CD4-positive, alpha-beta T cell treated with Interleukin-1 beta for 1 hour (primary cell): ENCODE measurements at places on chromosomes 2 and 18.

DNA sequence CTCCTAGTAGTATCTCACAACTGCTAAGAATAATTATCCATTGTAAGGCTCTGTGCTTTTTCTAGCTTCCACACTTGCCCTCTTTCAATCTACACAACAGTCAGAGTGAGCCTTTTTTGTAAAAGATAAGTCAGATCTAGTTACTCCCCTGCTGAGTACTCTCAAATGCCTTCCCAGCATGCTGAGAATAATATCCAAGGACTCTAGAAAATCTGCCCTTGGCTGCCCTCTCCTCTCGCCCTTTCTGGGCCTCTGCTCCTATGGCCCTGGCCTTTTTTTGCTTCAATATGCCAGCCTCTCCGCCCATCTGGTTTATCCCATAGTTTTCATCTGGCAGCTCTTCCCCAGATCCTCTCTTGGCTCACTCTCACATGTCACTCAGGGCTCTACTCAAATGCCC is 455.9 kb upstream of the UBE2E3 start:
- no peak for DNase-seq

DNA sequence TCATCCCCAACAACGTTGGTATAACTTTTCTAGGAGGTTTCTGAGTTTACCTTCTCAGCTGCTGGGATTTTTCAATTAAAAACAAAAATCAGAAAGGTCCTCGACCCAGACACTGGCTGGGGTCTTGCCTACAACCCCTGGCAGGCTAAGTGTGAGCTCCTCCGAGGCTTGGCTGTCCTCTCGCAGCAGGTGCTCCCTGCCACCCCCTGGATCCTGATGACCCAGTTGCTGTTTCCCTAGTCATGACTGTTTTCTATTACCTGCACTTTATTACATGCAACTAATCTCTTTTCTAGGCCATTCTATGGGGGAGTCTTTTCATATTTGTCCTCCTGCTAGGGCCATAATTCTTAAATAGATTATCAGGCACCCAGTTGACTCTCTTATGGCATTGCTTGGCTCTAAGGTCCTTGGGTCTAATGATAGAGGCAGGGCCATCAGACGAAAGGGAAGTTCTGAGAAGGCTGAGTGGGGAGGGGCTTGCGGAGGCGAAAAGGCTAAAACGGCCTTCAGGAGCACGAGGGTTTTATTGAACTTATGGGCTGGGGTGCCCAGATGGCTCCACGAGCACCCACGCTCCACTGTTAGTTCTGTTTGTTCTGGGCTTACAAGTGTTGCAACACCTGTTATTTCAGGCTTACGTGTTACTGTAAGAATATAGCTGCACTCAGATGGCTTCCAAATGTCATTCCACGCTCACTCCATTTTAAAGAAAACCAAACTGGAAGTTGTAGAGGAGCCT is 166.0 kb downstream of the NCK2 start:
- DNase-seq: no peak

GRCh38 chr18:76410033-76410432 is 85.0 kb downstream of the ZNF516 start:
- DNase-seq: no peak

DNA sequence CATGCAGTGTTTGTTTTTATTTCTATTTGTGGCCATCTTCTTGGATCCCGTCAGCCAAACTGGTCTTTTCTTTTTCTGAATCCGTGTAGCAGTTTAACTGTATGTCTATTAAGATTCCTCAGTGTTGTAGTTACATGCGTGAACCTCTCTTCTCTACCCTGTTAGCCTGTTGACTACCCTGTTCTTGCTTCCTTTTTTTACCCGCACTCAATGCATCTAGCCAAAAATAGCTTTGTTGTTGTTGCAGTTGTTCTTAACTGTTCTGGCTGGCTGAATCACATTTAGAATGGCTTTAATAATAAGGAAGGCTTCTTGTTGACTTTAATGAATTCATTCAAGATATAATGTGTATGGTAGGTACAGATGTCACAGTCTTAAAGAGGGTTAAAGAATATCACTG is 137.1 kb downstream of the LCLAT1 start:
- no peak for DNase-seq

DNA sequence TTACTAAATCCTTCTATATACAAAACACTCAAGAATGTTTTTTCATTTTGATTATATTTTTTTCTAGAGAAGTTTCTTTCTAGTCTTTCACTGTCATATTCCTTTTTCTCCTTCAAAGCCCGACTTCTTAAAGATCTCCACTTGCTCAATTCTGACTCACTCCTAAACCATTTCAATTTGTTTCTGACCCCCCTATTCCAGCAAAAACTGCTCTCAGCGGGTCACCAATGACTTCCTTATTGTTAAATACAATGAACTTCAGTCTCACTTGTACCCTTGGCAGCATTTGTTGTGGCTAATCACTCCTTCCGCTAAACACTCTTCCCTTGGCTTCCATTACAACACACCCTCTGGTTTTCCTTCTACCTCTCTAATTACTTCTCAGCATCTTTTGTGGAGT is 111.1 kb upstream of the RBBP8 start:
- no peak for DNase-seq
